ENCODE measurements at places on chromosomes 5 and 9. TPM values are rescaled to one million over a fixed set of nuclear protein-coding genes. Genes with fewer than 3 reads are reported as not detected.

The ARHGEF28 gene
- polyA plus RNA-seq = 5.8 TPM

The ACSL6 gene
- 0.62 TPM for polyA plus RNA-seq

DNA sequence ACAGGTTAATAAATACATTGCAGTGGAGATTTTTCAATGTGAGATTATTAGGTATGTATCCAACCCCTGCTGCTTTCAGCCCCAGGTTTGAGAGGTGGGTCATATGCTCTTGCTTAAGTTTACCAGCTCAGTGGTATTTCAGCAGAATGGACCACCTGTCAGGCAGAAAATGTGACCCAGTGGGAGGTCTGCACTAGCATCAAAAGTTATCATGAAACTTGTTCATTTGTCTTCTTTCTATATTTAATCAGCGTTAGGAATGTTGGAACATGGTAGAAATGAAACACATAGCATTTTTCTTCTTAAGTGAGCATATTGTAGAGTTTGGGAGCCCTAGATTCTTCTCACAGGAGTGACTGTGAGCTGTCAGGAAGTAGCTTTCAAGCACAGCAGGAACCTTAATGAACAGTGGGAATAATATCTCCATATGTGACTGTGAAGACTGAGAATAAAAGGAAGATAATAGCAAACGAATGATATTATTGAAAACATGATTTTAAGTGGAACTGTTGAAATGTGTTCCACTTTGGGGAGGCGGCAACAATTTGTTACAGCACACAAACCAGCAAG is 596.9 kb upstream of the CDH6 start:
- no peak for DNase-seq

DNA sequence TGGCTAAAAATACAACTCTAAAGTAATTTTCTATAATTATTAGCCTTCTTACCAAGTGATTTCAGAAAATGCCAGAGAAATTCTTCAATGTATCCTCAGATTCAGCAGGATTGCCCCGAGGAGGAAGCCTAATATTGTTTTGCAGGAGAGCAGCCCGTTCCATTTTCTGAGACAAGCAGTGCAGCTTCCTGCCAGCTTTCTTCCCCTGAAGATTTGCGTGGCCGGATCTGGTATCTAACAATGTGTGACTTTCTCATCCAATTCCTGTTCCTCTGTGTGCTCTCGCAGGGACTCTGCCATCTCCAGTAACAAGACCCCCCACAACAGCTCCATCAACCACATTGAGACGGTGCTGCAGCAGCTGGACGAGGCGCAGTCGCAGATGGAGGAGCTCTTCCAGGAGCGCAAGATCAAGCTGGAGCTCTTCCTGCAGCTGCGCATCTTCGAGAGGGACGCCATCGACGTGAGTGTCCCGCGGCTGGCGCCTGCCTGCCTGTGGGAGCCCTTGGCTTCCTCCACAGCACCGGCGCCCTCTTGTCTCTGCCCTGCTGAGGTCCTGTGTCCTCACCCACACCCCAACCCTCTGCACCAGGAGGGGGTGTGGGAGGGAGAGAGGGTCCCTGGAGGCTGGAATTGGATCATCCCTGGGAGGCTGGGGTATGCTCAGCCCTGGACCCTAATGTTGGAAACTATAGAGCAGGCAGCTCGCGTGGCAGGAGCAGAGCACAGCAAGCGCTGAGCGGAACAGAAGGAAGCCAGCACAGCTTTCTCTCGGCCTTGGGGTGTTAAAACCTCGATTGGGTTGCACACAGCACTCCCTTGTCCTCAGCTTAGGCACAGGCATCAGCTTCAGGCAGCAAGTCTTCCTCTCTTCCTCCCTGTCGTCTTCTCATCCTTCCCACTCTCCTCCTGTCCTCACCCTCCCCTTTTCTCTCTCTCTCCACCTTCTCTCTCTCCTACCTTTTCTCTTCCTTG is 216.2 kb downstream of the TRIO start:
- DNase-seq = no peak

DNA sequence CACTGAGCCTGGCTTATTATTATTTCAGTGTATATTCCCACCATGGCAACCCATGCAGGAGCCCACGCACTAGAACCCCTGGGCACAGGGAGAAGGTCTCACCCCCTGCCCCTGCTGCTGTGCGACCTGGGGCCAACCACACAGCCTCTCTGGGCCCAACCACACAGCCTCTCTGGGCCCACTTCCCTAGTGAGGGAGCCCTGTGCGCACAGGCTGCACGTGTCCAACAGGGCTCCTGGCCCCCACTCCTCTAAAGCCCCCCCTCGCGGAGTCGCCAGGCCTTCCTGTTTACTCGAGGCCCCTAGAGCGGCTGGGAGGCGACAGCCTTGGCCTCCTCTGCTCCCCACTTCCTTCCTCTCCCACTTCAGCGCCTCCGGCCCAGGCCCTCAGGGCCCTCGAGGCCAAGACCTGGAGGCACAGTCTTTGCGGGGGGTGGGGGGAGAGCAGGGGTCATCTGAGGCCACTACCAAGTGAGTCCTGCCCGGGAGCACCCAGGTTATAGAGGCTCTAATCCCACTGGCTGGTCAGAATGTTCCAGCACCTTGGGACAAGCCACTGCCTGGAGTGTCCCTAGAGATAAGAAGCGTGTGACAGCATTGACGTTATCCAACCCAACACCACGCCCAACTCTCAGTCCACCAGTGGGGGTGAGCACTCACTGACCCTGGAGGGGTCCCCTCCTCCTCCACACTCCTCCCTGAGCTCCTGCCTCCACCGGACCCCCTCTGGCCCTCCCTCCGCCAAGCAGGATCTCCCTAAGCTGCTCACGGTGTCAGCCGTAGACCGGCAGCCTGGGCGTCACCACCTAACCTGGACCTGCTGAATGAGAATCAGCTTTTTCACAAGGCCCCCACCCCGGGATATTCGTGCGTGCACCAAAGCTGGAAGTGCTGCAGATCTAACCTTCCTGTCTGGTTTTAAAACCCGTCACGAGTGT is 7.9 kb upstream of the ENG start:
- peak; percentile 40 for DNase-seq

DNA sequence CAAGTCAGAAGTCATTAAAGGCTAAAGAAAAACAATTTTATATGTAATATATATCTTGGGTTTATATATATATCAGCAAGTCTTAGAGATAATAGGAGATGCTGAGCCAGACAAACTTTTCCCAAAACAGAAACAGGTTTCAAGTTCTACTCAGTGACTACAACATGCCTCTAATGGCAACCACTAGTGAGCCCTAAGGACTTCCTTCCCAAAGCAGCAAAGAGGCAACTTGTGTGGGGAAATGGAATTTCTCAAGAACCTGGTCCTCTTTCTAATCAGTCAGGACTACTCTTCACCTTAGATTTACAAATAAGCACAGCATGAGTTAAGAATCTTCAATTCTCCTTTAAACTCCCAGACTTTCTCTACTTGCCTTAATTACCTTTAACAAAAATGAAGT is 17.6 kb downstream of the RNF38 start:
- DNase-seq = no peak

The PHF24 gene
- polyA plus RNA-seq = 0.13 TPM

GRCh38 chr9:80866121-80866520 is 823.2 kb downstream of the TLE1 start:
- no peak for DNase-seq

- DNase-seq = no peak
These were observed 5.5 kb downstream of the GDF9 start for GRCh38 chr5:132860742-132861141.

DNA sequence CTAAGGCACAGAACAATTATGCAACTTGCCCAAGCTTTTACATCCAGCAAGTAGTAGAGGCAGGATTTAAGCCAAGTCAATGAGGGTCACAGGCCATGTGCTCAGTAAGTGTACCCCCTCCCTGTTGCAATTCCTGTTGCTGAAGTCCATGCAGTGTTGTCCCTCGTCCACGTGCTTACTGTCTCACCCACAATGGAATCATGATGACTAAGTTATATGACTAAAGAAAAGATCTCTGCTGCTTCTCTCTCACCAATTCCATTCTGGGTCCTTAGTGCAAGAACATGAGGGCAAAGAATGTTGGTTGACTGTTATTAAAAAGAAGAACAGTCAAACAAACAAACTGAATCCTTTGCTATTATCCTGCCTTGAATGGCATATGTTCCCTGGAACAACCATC is 233.6 kb upstream of the SLC24A2 start:
- DNase-seq = no peak

The JAK2 gene
- polyA plus RNA-seq = 13.2 TPM

- DNase-seq = peak; percentile 44
These were observed 9.8 kb downstream of the PTPN3 start for GRCh38 chr9:109488351-109488750.

DNA sequence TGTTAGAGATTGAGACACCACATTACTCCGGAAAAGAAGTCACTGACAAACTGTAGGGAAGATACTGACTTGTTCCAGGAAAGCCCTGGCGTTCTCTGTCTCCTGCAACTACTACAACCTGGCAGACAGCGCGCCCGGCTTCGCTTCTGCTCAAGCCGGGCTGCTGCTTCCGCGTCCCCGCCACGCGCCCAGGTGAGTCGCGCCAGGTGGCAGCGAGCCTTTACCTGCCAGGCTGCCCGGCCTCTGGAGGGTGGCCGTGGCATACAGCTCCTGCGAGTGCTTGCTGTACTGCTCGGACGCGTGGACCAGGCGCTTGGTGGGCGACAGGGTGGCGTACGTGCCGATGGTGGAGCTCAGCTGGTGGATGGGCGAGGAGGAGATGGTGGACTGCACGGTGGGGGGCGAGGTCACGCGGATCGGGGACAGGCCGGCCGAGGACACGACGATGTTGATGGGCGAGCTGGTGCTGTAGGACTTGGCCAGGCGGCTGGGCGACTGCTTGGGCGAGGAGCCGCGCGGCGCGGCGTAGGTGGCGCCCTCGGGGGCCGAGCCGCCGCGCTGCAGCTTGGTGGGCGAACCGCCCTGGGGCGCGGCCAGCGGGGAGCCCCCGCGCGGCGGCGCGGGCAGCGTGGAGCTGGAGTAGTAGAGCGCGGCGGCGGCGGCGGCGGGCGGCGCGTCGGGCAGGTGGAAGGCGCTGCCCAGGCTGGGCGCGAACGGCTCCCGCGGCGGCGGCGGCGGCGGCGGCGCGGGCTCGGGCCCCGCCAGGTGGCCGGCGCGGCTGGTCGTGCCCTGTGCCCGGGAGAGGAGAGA is 519.6 kb downstream of the CTNND2 start:
- DNase-seq = no peak

The KLHL3 gene
- 8.5 TPM for polyA plus RNA-seq

DNA sequence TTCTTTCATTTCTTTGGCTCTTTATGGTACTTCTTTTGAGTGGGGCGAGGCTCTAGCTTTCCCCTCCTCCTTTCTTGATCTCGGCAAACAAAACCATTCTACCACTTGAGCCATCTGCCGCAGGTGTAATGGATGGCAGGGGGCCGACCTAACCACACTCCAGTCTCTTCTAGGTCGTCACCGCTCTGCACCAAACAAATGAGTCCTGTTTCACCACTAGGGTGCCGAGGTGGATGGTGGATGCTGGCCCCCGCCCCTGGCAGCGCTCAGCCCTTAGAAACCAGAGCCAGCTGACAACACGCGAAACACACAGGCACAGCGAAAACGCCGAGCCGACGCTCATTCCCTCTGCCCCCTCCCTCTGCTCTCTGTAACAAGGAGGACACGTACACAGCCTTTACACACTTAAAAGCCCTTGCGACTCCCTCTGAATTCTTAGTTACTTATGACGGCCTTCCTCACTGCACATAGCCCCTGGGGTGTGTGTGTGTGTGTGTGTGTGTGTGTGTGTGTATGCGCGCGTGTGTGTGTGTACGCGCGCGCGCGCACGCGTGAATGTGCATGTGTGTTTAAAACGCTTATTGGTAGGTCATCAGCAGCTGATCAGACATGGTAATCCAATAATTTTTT is 199.4 kb downstream of the MEF2C start:
- no peak for DNase-seq

DNA sequence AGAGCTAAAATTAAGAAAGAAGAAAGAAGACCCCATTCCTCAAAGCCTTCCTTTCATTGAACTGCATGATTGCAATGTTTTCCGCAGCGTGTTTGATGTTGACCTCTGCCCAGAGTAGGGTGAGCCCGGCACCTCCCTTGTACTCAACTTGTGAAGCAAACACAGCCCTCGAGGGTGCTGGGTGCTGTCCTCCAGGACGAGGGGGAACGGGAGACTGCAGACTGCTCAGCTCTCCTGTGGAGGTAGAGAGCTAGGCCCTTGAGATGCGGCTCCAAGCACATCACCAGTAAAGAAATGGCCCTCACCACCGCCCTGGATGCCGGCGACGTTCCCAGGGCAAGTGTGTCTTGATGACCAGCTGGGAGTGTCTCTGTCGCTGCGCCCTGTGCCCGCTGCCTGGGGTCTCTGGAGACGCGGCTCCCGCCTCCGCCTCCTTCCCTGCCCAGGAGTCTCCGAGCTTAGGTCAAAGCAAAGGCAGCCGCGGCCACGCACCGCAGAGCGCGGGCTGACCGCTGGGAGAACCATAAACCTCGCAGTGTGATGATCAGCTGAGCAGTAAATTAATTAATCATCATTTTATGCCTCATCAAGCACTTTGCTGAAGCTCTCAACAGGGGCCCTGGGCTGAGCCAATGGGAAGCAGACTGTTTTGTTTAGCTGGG is 108.7 kb downstream of the IRX2 start:
- DNase-seq = no peak

GRCh38 chr5:115336964-115337363 is 40.5 kb upstream of the CCDC112 start:
- DNase-seq = no peak

The SOHLH1 gene
- 0.18 TPM for polyA plus RNA-seq

The YIPF5 gene
- 41.4 TPM for polyA plus RNA-seq

The KIF20A gene
- polyA plus RNA-seq = 34.5 TPM

The SLC23A1 gene
- 0.69 TPM for polyA plus RNA-seq

DNA sequence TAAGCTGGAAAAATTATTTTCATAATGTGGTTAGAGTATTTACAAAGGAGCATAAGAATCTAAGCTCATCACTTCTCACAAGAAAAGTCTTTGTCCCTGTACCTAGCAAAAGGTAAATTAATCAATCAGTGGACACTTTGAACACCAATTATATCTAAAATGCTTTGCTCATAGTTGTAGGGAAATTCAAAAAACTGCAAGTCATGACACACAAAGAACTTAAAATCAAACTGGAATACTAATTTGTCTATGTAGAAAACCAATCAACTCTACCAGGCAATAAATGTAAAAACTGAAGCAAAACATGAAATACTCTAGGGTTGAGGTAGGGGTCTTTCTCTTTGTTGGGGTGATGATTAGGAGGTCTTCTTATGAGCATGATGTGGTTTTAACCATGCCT is 135.5 kb downstream of the PRKACG start:
- DNase-seq = no peak

Measured in muscle of back (tissue), 13 donors.